ENCODE measurements at places on chromosomes 13 and 19.

DNA sequence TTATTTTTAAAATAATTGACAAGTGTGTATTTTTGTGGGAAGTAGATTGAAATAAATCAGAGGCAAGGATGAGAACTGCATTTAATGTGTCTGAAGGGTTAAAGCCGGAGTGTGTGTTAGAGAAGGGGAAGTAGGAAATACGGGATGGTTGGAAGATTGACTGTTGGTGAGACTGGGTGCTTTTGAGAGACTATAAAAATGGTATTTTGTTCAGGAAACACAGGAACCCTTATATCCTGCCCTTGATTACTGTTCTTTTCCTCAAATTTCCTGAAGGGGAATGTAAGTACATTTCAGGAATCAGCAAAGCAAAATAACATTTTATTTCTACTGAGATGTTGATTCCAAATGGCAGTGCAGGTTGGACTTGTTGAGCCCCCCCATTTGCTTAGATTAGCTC lies 15.1 kb downstream of the IFT88 start:
- no peak for DNase-seq

DNA sequence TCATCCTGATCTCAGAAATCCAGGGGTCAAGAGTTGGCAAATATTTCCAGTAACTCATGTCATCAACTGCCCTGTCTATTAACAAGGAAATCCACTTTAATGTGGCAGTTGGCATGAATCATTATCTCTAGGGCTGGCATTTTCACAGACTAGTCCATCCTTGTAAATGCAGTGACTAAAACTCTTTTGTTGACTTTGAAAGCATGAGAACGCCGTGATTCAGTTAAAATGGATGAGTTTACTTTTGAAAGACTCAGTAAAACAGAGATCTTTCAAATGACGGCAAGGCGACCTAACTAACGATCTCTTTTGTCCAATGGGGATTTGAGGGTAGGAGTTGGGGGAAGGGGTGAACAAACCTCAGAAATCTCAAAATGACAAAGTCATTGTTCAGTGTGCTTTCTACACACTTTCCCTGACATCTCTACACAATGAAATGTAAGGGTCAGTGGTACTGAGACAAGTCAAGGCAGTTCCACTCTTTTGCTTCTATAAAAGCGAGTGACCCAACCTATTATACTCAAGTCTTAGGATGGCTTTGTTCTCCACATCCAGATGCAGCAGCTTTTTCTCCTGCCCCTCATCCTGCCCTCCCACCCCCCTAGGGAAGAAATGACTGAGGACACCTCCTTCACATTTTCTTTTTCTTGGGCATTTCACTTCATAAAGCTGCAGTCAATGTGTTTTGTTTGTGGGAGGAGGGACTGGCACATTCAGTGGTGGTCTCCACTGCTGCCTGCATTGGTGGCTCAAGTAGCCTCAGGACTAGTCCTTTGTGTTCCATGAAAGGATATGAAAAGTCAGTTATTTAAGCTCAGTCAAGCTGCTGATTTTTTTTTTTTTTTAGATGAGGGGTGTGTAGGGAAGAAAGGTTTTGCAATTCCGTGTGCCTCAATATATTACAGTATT lies 200.5 kb downstream of the ABCC4 start:
- DNase-seq: no peak

DNA sequence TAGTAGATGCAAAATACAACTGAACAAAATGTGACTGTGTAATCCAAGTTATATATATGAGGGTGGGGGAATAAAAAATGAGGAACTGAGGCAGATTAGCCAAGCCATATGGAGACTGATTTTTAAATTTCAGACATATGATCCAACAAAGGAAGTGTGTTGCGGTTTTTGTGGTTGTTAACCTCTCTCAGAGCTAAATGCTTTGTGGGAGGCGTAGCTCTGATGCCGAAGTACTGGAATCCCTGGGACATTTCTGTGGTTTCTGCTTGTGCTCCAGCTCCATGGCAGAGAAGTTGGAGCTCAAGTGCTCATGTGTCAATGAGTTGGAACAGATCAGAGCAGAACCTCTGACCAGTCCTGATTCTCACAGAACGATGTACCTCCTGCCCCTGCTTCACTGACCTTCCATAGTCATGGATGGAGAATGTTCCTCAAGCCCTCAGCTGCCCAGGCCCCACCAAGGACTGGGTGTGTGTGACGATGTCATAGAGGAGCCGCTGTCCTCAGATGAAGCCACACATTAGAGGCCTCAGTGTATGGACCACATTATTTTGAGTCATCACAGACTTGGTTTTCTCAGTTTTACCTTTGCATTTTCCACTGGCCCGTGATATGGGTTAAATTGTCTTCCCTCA lies 107.6 kb downstream of the SOX1 start:
- no peak for DNase-seq

- DNase-seq: no peak
Measured at GRCh38 chr19:18742324-18742723, 48.8 kb downstream of the COMP start.

DNA sequence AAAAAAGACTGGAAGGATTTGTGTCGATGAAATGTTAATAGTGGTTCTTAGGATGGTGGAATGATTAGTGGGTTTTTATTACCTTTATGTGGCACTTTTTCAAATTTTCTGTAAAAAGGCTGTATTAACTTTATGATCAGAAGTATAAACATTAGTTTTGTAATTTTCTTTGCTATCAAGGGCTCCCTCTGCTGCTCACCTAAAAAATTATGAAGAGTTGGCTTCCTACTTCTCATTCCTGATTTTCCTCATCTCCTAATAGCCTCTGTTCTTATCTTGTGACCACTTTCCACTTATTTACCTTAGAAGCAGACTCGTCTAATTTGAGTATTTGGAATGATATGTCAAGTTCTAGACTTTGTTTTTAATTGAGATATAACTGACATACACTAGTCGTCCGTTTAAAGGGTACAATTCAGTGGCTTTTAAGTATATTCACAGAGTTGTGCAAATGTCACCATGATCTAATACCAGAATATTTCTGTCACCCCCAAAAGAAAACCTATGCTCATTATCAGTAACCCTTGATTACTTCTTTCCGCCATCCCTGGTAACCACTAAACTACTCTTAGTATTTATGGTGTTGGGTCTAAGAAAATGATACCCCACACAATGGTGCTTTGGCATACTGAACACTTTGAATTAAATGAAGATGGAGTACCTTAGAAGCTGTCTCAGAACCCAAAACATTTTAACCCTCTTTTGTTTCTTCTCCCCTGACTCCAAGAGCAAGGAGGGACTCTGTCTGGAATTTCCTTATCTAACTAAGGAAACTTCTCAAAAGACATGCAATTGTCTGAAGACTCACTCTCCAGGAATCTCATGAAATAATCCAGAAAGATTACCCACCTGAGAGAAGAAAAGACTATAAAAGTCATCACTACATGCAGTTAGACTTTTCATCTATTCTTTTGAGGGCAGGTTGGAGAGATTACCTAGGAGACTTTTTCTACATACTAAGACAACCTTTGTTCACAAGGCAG lies 311.3 kb downstream of the DLEU7 start:
- DNase-seq: no peak

Measured in activated CD4-positive, alpha-beta T cell treated with anti-CD3 and anti-CD28 coated beads, Interleukin-2, amount 50 U/mL, for 1 hour (primary cell).